ENCODE measurements at places on chromosomes 5 and 9.

- DNase-seq = no peak
Observed at GRCh38 chr5:142678529-142678928, 7.4 kb downstream of the FGF1 start.

GRCh38 chr5:56588636-56589480 is 226.5 kb upstream of the MAP3K1 start:
- DNase-seq = peak; percentile 85

- DNase-seq = no peak
Observed at GRCh38 chr5:59169081-59169767, 586.3 kb downstream of the RAB3C start.

GRCh38 chr9:138063785-138064184 is 186.2 kb downstream of the CACNA1B start:
- no peak for DNase-seq

DNA sequence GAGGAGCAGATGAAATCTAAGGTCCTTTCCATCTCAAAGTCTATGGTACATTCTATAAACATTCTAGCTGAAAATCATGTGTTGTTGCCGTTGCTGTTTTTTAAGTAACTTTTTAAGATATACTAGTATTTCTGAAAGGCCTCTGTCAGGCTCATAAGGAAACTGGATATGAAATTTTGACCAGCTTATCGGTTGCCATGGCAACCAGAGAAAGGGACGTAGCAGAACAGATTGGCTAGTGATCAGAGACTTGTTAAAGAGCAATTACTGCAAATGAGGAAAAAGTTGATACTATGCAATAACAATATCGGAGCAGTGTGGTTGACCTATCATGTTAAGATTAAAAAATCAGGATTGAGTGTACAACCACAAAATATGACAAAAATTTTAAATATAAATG is 57.0 kb upstream of the RNF180 start:
- no peak for DNase-seq

DNA sequence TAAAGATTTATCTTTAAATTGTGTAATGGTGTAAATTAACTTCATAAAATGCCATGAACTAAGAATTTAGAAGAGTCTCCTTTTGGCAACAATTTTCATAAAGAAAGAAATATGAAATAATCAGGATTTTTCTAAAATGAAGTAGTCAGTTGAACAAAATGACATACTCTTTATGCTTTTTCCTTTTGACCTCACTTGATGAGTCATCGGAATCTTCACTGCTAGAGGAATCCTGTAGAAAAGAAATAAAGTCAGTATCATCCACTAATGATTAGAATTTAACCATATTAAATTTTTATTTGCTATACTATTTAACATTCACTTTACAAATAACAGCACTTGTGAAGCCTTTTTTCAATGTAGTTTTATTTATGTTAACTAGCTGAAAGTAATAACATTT is 26.1 kb downstream of the CHD1 start:
- DNase-seq = no peak

DNA sequence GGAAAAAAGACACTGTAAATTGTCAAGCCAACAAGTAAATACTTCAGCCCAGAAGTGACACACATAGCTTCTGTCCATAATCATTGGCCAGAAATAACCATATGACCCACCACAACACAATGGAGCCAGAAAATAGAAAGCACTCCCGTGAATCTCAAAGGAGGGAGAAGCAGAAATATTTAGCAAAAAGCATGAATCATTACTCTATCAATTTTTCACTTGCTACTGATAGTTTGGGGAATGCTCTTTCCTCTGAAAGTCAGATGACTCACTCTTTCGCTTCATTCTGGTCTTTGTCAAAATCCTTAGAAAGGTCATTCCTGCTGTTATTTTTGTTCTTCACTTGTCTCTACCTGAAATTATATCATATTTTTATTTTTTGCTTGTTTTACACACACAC is 312.6 kb downstream of the TMEM232 start:
- no peak for DNase-seq

DNA sequence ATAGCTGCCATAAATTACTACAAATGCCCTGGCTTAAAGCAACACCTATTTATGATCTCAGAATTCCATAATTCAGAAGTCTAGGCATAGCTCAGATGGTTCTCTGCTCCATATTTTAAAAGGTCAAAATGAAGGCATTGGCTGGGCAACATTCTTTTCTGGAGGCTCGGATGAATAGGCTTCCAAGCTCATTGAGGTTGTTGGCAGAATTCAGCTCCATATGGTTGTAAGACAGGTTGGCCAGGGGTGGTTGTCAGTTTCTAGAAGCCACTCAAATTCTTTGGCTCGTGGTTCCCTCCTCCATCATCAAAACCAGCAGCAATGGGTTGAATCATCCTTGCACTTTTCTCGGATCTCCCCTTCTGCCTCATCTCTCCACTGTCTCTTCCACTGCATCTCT is 49.4 kb downstream of the TGFBR1 start:
- DNase-seq = no peak

DNA sequence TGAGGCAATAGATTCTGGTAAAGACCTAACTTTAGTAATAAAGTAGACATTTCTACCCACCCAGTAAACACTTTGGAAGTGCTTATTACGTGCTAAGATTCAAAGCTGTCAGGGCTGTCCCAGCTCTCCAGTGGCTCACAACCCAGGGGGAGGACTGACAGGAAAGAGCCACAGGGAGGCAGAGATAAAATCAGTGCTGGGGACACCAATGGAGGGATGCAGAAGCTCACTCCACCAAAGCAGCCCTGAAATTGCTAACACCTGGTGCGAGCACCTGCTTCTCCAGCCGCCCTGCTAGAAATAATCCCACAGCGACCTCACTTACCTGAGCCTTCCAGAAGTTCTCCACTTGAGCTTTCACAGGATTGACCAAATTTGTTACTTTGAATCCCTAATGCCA is 501.0 kb downstream of the BNC2 start:
- no peak for DNase-seq

GRCh38 chr5:146399481-146399880 is 47.7 kb upstream of the TCERG1 start:
- DNase-seq = no peak

GRCh38 chr9:86525182-86525581 is 171.0 kb upstream of the TUT7 start:
- no peak for DNase-seq

DNA sequence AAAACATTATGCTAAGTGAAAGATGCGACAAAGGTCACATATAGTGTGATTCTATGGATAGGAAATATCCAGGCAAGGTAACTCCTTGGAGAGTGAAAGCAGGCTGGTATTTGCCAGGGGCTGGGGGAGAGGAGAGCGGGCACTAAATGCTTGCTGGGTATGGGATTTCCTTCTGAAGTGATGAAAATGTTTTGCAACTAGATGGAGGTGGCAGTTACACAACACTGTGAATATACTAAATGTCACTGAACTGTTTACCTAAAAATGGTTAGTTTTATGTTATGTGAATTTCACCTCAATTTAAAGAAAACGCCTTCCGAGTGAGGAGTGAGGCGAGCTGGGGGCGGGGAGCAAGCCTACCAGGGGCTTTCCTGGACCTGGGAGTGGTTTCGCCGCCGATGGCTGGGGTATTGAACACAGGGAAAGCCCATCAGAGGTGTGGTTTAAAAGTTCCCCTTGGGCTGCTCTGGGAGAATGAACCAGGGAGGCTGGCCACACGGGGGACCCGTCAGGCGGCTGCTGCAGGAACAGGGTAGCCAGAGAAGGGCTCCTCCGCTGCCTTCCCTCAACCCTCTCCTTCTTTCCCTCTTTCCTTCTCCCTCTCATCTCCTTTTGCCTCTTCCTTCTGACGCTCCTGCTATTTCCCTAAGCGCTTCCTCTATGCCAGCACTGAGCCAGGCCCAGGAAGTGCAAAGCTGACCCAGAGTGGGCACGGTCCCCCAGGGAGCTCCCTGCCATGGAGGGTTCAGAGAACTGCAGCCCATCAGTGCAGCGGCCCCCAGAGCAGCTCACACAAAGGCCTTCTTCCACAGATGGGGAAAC is 4.9 kb downstream of the AKNA start:
- DNase-seq = peak; percentile 62

GRCh38 chr5:148840531-148840930 is 14.1 kb downstream of the ADRB2 start:
- DNase-seq = no peak

DNA sequence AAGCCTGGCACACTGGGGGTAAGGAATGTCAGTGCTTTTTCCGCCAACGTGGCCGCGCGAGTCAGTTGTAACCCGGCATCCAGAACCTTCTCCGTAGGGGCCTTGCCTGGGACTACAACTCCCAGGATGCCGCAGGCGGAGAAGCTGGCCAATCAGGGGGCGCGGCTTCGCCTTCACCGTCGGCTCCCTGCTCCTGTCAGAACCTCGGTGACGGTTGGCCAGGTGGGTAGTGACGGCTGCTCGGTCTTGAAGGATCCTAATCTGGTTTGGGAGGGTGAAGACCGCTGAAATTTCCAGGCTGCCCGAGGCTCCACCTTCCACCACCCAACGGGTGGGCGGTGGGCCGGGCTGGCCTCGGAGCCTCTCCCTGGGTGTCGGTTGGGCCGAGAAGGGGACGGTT is at the start of gene C5orf58:
TSS of gene C5orf58 (plus strand) at position 200 of the 400 bp plus-strand sequence. CDS start 1,992 bp downstream, outside the sequence.
- DNase-seq = no peak

DNA sequence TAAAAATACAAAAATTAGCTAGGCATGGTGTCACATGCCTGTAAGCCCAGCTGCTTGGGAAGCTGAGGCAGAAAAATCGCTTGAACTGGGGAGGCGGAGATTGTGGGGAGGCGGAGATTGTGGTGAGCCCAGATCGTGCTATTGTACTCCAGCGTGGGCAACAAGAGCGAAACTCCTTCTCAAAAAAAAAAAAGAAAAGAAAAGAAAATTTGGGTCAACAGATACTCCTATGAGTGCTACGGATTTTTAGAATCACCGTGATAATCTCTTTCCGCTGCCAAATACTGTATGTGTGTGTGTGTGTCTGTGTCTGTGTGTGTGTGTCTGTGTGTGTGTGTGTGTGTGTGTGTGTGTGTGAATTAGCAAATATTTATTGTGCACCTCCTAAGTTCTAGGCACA is 64.4 kb downstream of the ARRDC3 start:
- DNase-seq = no peak

DNA sequence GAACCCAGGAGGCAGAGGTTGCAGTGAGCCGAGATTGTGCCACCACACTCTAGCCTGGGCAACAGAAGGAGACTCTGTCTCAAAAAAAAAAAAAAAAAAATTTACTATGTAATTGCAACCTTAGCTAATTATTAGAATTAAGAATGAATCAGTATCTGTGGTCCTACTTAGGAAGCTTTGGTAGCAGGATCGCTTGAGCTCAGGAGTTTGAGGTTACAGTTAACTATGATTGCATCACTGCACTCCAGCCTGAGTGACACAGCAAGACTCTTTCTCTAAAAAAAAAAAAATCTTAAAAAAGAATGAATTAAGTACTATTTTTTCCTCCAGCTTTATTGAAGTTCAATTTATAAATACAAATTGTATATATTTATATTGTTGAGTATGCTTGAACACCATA is 16.7 kb downstream of the NDUFAF2 start:
- no peak for DNase-seq
